ENCODE measurements at places on chromosomes 3 and 15. TPM values are rescaled to one million over a fixed set of nuclear protein-coding genes. Genes with fewer than 3 reads are reported as not detected.

CPN2 gene
- not detected for total RNA-seq

TWF2 gene
- 76.3 TPM for total RNA-seq

SLC27A2 gene
- 0.66 TPM for total RNA-seq

SIDT1 gene
- total RNA-seq = not detected

ZCWPW2 gene
- 1.0 TPM for total RNA-seq

All from fibroblast of lung (primary cell).